ENCODE measurements at places on chromosomes 6 and 20. TPM values are rescaled to one million over a fixed set of nuclear protein-coding genes. Genes with fewer than 3 reads are reported as not detected.

DNA sequence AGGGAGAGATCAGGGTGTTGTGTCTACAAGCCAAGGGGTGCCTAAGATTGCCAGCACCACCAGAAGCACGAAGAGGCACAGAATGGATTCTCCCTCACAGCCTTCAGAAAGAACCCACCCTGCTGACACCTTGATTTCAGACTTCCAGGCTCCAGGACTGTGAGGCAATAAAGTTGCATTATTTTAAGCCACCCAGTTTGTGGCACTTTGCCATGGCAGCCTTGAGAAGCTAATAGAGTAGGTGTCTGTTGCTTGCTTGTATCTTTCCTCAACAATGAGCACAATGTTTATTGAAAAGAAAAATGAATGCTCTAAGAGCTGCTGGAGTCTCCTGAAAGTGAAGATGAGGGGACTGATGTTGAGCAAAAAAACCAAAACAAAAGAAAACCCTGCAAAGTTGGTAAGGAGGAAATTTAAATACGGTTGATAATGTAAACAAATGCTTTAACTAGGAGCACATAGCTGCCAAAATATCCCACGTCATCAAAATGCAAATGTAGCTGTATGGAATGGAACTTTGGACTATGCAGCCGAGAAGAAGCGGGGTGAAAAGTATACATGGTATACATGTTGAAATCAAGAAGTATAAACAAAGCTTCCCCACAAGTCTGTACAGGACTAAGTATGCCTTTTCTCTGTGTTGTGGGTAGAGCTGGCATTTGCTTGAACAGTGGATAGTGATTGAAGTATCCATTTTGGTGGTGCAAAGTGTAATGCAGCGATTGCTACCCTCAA, 8.0 kb downstream of the IL20RA start:
- no peaks in the 10 kb centered on the region for H3K4me1 ChIP-seq
- H3K36me3 ChIP-seq, result no peaks in the 10 kb centered on the region
- no peaks in the 10 kb centered on the region for H3K27me3 ChIP-seq
- no peak overlapping the region for H3K4me3 ChIP-seq
- DNase-seq, result no peak
- H3K27ac ChIP-seq, result no peak overlapping the region

DNA sequence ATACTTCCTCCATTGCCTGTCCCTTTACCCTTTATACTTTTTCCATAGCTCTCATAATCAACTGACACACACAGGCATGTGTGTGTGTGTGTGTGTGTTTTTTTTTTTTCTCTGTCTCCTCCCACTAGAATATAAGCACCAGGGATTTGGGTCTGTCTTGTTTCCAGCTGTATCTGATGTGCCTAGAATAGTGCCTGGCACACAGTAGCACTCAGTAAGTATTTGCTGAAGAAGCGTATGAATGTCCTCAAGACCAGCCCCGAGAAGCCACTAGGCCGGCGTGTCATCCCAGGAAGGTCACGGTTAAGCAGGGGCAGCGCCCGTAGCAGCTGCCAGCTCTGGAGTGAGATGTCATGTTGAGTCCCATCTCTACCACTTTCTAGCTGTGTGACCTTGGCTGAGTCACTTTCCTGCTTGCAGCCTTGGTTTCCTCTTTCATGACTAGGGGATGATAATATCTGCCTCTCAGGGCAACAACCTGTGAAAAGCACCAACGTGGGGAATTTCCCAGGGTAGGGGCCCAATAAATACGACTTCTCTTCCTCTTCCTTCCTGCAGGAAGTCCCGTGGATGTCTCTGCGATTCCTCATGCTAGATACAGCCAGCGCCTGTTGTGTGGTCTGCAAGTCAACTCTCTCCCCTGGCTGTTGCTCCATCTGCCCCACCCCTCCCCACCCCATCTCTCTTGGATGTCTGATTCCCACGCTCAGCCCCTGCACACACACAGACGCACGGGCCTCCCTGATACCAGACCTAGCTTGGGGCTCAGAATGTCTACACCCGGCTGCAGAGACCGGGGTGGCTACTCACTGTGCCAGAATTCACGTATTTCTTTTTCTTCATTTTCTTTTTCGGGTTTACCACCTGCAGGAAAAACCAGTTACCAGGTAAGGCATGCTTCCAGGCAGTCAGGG, 58.1 kb downstream of the RAB44 start:
- no peak overlapping the region for H3K27ac ChIP-seq
- H3K4me3 ChIP-seq, result no peak overlapping the region
- peaks cover 4% of the 10 kb centered on the region for H3K4me1 ChIP-seq
- no peaks in the 10 kb centered on the region for H3K36me3 ChIP-seq
- no peaks in the 10 kb centered on the region for H3K27me3 ChIP-seq

DNA sequence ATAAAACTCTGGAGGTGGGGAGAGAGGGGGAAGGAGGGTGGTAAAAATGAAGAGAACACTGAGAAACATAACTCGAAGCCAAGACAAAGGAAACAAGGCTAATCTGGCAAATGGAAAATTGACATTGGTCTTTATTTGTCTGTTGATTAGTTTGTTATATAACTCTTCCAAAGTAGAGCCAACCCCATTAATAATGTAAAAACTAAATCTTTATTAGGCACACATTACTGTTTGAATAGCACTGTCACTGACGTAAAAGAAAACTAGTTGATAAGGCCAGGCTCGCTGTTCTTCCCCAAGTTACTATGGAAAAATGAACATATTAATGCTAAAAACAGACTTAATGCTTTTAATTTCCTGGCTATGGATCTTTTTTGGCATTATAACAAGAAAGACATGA, 110.0 kb downstream of the MAP3K5 start:
- no peak overlapping the region for H3K4me3 ChIP-seq
- no peaks in the 10 kb centered on the region for H3K36me3 ChIP-seq
- no peak for DNase-seq
- peaks cover 16% of the 10 kb centered on the region for H3K4me1 ChIP-seq
- H3K27ac ChIP-seq, result no peak overlapping the region

DNA sequence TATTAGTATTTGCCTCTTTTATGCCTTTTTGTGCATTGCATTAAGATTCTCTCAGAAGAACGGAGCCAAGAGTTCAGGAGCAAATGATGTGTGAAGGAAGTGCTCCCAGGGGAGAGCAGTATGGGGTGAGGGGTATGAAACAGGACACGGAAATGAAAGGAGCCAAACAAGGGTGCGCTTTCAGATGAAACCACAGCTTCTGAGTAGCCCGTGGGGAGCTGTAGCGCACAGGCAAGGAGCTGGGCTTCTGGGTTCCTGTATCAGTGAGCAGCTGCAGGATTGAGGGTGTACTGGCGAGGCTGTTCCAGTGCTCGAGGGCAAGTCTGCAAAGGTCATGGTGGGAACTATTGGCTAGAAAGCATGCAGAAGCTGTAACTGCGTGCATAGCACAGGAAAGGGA, 25.4 kb downstream of the ANKEF1 start:
- DNase-seq, result no peak
- no peaks in the 10 kb centered on the region for H3K4me1 ChIP-seq
- no peak overlapping the region for H3K4me3 ChIP-seq
- no peak overlapping the region for H3K27ac ChIP-seq
- H3K27me3 ChIP-seq, result peaks cover 3% of the 10 kb centered on the region

- H3K4me3 ChIP-seq, result no peak overlapping the region
- peaks cover 36% of the 10 kb centered on the region for H3K27me3 ChIP-seq
- no peaks in the 10 kb centered on the region for H3K36me3 ChIP-seq
- H3K4me1 ChIP-seq, result no peaks in the 10 kb centered on the region
These were observed 149.2 kb downstream of the PHACTR1 start for GRCh38 chr6:12865671-12866181.

DNA sequence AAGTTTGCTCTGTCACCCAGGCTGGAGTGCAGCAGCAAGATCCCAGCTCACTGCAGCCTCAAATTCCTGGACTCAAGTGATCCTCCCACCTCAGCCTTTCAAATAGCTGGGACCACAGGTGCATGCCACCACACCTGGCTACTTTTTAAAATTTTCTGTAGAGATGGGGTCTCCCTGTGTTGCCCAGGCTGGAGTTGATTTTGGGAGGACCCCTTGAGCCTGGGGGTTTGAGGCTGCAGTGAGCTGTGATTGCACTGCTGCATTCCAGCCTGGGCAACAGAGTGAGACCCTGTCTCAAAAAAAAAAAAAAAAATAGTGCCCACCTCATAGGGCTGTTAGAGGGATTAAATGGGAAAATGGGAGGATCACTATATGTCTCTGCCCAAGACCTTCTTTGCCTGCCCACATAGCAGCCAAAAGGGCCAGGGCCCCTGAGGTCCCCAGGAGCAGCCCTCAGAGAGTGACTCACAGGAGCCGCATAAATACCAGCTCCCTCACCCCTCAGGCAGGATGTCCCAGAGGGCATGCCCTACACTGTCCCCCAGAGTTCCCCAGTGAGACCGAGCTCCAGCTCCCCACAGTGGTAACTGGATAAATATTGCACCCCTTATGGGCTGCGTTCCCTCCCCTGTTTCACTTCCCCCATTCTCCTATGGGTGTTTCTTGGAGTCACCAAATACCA, 11.7 kb upstream of the MDGA1 start:
- no peak for DNase-seq
- H3K36me3 ChIP-seq, result no peaks in the 10 kb centered on the region
- H3K27me3 ChIP-seq, result peaks cover 16% of the 10 kb centered on the region
- no peaks in the 10 kb centered on the region for H3K4me1 ChIP-seq
- no peak overlapping the region for H3K4me3 ChIP-seq

- H3K4me3 ChIP-seq, result no peak overlapping the region
- DNase-seq, result no peak
- peaks cover 21% of the 10 kb centered on the region for H3K4me1 ChIP-seq
- no peaks in the 10 kb centered on the region for H3K36me3 ChIP-seq
- peak overlapping the region; percentile 74 for H3K27ac ChIP-seq
- H3K27me3 ChIP-seq, result no peaks in the 10 kb centered on the region
These were observed 48.0 kb downstream of the ARMC2 start for GRCh38 chr6:108896111-108896661.

The WFDC10B gene
- total RNA-seq, result not detected

The CTCFL gene
- total RNA-seq, result not detected

The SLC32A1 gene
- total RNA-seq, result not detected

The SAMD3 gene
- not detected for total RNA-seq

The LY6G6D gene
- total RNA-seq, result not detected

The CCDC170 gene
- total RNA-seq, result 0.77 TPM

The BPHL gene
- total RNA-seq, result 32.5 TPM

The CST5 gene
- total RNA-seq, result not detected

The CAGE1 gene
- total RNA-seq, result not detected
